ENCODE measurements at places on chromosomes 5 and 9.

GRCh38 chr5:90871391-90871991 lies 312.9 kb downstream of the ADGRV1 start:
- no peak for DNase-seq

- no peak for DNase-seq
Observed at GRCh38 chr5:130992095-130992494, 173.0 kb downstream of the HINT1 start.

DNA sequence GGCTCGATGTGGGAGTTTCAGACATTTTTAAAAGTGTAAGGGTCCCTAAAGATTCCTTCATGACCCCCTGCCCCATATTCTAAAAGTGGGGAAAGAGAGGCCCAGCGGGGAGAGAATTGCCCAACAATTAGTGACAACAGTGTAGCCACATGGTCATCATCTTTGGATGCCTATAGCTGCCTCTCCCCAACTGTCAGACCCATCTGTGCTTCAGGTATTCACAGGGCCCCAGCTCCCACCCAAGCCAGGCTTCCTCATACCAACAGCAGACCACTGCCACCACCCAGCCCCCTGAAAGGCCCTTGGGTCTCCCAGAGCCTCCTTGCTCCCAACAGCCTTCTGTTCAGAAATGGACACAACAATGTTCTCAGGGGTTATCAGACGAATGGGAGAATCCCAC lies 4.1 kb downstream of the BICD2 start:
- DNase-seq, result no peak

DNA sequence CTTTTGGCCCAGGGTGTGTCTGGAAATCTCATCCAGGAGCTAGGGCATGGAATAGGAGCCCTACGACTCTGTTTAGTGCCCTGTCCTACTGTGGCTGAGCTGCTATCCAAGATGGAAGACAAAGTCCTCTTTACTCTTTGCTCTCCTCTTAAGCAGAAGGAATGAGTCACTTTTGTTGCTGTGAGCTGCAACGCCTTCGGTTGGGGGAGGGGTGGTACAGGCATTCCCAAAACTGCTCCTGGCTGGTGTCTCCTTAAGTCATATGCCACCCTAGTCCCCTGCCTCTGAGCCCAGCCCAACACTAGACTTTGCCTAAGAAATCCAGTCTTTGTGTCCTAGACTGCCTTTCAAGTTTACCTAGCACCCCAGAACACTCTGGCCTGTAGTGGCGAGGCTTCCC lies 99.9 kb downstream of the PRR16 start:
- DNase-seq, result no peak

DNA sequence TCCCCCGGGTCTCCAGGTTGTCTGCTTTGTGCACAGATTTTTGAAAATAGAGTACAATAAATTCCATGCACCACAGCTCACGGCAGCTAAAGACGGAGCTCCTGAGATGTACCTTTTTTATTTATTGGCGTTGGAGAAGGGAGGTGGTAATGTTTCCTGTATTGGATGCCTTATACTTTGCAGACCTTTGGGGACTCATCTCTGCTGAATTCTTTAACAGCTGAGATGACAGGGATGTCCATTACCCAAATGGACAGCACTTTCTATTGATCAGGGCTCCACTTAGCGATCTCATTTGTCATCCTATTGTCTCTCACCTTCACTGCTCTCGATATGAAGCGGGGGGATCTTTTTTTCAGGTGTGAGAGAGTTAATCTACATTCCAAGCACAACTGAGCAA lies 137.8 kb downstream of the EFNA5 start:
- no peak for DNase-seq

- DNase-seq, result no peak
Observed at GRCh38 chr5:103356350-103357091, 98.0 kb downstream of the MACIR start.

- DNase-seq, result peak; percentile 46
Observed at GRCh38 chr9:130982636-130983358, 26.2 kb upstream of the LAMC3 start.

- no peak for DNase-seq
Observed at GRCh38 chr9:101848485-101848919, 110.1 kb upstream of the GRIN3A start.

DNA sequence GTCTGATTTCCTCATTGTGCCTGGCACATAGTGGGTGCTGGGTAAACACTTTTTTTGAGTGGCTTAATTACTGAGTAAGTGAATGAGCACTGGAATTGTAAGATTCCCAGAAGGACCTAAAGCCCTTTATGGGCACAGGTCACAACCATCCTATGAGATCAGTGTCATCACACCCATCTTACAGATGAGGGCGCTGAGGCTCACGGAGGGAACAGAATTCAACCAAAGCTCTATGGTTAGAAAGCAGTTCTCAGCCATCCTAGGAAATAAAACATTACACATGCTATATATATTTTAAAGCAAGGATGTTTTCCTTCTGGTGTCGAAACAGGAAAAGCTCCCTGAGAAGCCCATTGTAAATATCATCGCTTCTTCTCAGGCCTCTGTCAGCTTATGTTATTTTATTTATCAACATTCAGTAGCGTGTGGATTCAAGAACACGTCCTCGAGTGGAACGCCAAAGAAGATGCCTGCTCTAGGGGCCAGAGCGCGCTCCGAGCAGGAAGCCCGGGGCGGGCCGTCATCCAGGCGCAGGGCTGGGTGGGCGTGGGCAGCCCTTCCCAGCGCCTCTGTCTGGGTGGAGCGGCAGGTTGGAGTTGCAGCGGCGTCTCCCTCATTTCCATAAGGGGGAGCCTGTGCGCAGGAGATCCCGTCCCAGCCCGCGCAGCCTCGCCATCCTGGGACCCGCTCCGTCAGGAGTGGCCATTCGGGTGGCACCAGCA lies 155.8 kb upstream of the SMIM23 start:
- peak; percentile 82 for DNase-seq

DNA sequence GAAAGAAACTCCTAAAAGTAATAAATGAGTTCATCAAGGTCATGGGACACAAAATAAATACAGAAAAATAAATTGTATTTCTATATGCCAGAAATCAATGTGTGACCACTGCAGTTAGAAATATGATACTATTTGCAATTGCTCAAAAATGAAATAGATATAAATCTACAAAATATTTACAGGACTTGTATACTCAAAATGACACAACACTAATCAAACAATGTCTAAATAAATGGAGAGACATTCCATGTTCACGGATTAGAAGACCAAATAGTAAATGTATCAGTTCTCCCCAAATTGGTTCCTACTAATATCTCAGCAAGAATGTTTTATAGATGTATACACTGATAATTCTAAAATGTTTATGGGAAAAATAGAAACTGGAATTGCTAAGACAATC lies 345.3 kb downstream of the NR2F1-AS1 start:
- no peak for DNase-seq

DNA sequence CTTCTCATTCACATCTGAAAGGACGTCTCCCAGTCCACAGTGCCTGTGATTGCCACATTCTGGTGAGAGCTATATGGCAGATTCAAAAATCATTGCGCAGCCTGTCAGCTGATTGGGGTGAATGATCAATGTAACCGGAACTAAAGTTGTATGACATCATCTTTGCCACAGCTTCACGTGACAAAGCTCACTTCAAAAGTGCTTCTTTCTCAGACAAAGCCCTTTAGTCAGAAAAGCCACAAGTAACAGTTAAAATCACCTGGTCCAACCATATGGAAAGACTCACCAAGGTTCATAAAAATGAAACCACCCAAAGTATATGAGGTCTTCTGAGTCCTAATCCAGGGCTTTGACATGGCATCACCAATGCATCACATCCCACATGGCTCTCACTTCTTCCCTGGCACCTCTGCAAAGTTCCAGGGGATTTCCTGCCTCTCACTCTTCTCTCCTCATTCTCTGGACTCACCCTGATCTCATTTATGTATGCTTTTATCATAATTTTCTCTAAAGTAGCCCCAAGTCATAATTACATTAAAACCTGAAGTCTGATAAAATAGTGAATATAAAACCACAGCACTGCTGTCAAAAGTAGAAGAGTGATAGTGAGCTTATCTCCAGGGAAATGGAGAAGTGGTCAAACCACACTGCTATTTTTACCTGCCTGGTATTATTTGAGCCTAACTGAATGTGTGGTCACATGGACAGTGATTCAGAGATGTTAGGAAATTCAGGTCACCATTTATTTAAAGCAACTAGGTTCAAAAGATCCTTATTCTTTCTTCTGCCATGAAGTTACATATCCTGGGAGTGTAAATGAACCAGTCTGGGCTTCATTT lies 193.1 kb upstream of the PTGER4 start:
- DNase-seq, result no peak

DNA sequence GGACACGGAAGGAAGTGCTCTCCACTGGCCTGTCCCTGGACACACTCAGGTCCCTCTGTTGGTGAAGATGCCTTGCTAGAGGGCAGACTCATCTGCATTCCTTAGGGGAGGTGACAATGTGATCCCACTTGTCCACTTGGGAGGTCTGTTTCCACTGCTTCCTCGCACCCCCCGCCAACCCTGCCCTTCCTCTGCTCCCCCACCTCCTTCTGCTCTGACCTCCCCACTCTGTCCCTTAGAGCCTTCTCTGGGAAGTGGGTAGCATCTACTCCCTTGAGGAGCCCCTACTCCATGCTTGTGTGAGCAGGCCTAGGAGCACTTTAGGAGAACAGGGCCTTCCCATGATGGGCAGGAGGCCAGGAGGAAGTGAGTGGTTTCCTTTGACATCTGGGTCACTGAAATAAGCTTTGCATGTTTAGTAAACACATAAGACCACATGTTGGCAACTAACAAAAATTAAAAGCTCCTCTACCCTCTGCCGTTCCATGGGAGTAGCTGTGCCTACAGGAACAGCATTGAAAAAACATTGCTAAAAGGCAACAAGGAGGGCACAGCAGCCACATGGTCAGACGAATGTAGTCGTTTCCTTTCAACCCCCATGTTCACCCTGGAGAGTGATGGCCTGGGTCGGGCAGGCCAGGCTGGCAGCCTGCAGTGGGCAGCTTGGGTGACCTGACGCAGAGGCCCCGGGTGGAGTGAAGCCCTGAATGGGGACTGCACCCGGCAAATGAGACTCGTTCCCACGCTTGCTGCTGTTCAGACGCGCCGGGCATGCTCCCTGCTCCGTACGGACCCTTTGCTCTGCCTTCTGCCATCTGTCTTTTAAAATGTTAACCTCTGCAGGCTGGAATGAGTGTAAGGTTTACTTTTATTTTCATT lies 634.0 kb downstream of the IRX1 start:
- DNase-seq, result no peak

DNA sequence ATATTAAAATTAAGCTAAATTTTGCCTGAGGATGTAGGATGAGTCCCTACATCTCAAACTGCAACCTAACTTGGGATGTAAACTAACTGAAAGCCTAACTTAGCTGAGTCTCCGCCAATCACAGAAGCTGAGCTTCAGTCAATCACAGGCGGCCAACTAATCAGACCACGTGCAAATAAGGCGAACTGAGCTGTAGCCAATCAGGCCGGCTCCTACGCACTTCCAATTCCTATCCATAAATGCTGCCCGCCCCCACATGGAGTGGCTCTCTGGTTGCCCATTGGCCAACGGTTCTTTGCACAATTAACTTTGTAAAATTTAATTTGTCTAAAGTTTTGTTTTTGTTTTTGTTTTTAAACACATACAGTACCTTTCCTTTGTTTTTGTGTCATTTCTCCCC lies 13.9 kb upstream of the GPX8 start:
- no peak for DNase-seq

GRCh38 chr5:54446379-54446732 lies 9.1 kb upstream of the HSPB3 start:
- DNase-seq, result no peak

DNA sequence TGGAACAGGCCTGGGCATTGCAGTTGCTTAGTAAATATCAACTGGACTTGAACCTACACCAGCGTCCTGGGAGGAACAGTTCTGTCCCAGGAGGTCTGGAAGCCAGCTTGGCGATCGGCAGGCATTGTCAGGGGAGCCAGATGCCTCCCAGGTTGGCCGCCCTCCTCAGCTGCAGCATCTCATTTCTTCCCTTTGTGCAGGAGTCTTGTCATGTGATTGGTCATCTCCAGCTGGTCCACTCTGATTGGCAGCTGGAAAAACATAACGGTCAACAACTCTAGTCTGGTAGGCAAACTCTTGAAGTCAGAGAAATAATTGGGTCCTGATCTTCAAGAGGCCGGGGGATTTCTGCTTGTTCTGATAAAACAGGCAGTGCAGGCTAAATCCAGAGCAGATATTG lies 29.6 kb upstream of the NCS1 start:
- DNase-seq, result no peak

- DNase-seq, result no peak
Observed at GRCh38 chr5:73027361-73027760, 71.5 kb downstream of the FCHO2 start.

DNA sequence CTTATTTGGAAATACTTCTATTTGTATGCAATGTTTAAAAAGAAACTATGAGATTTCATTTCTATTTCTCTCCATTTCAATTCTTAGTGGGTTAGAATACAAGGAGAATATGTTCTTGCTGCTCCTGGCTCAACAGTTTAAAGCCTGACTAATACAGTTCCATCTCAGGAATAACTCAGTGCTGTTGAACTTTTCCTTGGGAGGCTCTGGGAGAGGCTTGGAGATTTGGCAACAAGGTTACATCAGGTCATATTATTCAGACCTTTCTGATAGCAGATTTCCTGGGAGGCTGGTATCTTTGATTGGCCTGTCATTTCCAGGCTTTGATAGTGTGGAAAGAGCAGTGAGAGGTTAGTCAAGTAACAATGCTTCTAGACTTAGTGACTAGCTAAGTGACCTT lies 481.7 kb upstream of the KLF4 start:
- DNase-seq, result no peak

GRCh38 chr5:14569948-14570691 lies 11.5 kb upstream of the OTULINL start:
- DNase-seq, result no peak

GRCh38 chr5:17910318-17910717 lies 276.1 kb downstream of the TAF11L14 start:
- DNase-seq, result no peak

- no peak for DNase-seq
Observed at GRCh38 chr9:105438141-105438806, 9.6 kb upstream of the FSD1L start.

- no peak for DNase-seq
Observed at GRCh38 chr9:129326061-129327005, 148.3 kb upstream of the IER5L start.

DNA sequence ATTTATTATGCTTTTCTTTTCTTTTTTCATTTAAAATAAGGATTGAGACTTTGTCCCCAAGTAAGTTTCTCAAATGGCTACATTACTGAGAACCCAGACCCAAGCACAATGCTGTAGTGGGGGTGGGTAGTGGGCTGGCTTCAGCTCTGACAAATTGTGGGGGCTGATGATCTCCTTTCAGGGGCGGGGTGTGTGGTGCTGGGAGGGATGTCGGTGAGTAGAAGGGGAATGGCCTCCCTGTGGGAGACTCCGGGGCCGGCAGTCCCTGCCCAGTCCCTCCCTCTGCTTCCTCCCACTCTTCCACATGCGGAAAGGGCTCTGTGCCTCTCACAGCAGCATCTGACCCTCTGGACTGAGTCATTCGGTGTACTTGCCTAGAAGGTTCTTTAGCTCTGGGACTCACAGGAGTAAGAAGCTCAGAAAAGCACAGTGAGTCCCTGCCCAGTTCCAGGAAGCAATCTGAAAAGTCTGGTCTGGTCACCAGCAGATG lies 14.3 kb downstream of the CD180 start:
- DNase-seq, result peak; percentile 57

- no peak for DNase-seq
Observed at GRCh38 chr9:127931092-127931881, 710 bp upstream of the PIP5KL1 start.

- DNase-seq, result no peak
Observed at GRCh38 chr5:39273314-39273954, 54.1 kb upstream of the FYB1 start.

Measured in ecto neural progenitor cell (in vitro differentiated cells).